ENCODE measurements at places on chromosomes 2 and 18.

DNA sequence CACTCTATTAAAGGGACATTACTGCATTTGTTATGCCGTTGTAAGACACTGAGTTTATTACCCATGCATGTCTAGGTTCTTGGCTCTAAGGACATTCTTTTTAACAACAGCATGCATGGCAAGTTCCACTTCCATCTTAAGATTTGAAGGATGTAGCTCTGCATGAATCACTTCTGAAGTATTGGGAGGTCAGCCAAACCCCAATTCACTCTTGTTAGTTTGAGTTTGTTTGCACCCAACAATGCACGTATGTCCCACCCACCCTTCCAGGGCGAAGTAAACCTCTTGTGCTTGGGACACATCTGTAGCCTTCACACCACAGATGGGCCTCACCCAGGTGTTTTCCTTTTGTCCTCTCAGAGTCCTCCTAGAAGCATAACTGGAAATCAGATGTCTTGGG, 5.6 kb upstream of the LAMA3 start:
- DNase-seq = no peak

DNA sequence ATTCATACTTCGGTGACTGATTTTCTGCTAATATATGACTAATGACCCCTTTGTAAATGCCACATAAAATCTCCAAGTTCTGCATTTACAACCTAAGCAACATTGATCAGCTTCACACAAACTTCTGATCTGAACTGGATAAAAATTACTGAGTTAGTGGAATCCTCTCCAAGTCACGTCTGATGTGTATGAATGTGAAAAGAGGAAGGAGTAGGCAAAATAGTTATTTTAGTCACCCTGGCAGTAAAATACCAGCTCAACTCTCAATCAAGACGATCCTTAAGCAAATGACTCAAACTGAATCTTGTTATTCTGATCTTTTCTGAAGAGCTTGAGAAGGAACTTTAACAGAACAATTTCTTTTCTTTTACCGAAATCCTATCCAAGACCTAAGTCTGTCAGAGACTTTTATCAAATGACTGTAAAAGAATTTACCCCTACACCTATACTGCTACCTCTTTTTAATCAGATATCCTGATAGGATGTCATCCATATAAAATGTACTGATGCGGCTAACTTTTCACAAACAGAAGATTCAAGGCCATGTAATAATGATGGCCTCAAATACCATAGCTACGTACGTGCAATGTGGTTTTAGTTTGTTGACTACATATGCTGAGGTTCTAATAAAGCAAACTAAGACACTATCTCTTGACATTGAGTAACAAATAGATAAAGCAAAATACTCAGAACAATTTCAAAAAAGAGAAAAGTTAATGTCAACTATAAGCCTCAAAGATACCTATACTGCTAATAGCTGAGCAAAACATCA, 23.7 kb downstream of the CUL3 start:
- DNase-seq = no peak

GRCh38 chr2:154093856-154094255, 222.1 kb downstream of the GALNT13 start:
- DNase-seq = no peak

- DNase-seq = peak; percentile 15
Measured at GRCh38 chr2:240464514-240465241, 29.2 kb downstream of the GPC1 start.

- no peak for DNase-seq
Measured at GRCh38 chr2:105144941-105145300, 96.6 kb upstream of the GPR45 start.

GRCh38 chr2:12083081-12083581, 336.7 kb downstream of the LPIN1 start:
- DNase-seq = no peak

- DNase-seq = no peak
Measured at GRCh38 chr2:217626926-217627325, 375.9 kb downstream of the TNS1 start.

DNA sequence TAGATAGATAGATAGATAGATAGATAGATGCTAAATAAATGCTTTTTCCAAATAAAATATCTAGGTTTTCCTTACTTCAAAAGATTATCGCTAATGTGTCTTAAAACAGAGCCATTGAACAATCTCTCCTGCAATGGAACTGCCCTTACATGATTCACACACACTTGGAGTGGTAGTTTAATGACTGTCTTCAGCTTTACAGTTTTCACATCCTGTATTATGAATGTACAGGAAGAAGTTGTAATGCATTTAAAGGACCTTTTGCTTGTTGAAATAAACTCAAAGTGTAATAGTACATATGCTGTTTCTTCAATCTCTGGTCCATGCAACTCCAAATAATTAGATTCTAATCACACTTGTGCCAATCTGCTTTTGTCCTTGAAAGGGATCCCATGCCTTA, 797.6 kb upstream of the CDH2 start:
- no peak for DNase-seq

DNA sequence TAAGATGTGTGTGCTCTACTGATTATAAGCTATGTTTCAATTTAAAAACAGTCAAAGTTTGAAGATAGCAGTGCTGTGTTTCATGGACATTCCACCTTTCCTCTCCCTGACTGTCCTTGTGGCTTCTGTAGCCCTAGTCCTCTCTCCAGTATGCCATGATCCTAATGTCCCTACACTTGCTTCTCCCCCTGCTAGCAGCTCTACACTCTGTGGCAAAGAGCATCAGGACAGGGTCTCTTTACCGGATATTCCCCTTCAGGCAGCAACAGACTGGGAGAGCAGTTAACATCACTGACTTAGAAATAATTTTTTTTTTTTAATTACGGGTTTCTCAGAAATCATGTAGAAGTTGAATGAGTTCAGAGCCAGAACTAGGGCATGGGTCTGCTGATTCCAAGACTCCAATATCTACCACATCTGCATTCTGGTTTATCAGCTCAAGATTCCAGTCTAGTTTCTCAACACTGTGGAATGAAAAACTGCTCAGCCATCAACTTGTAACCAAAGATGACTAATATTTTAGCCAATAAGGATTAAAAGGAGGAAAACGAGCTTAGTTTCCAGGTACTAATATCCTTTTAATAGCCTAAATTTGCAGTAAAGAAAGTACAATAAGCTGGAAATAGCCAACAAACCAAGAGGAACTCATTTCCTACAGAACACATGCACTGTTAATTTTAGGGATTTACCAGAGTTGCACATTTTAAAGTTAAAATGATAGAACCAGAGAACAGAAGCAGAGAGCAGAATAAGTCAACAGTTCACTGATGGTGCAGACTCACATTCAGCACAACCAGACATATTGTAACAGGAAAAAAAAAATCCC, 45.2 kb downstream of the TMEM131 start:
- no peak for DNase-seq
